ENCODE measurements at places on chromosomes 12 and 14. TPM values are rescaled to one million over a fixed set of nuclear protein-coding genes. Genes with fewer than 3 reads are reported as not detected.

TRPV4 gene
- total RNA-seq, result 0.43 TPM

GLIPR1L2 gene
- 0.43 TPM for total RNA-seq

- peak; percentile 59 for DNase-seq
Observed at GRCh38 chr14:75979071-75979571, 2.7 kb downstream of the TGFB3 start.

DNA sequence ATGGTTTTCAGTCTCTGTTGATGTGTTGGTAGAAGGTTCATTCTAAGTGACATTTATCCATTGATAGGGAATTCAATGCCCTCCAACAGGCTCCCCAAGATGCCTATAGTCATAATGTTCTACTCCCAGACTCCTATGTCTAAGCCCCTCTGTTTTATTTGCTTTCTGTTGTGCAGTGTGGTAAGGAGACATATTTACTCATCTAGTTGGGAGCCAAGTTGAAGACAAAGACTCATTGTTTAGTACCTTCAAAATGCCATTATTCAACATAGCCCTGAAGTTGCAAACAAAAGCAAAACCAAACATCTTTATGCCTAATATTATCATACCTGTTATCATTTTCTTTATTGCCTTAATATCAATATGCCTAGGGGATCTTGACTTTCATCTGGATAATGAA, 302.1 kb downstream of the RMST start:
- DNase-seq, result no peak

- no peak for DNase-seq
Observed at GRCh38 chr14:22555384-22556011, 33.5 kb downstream of the DAD1 start.

DNA sequence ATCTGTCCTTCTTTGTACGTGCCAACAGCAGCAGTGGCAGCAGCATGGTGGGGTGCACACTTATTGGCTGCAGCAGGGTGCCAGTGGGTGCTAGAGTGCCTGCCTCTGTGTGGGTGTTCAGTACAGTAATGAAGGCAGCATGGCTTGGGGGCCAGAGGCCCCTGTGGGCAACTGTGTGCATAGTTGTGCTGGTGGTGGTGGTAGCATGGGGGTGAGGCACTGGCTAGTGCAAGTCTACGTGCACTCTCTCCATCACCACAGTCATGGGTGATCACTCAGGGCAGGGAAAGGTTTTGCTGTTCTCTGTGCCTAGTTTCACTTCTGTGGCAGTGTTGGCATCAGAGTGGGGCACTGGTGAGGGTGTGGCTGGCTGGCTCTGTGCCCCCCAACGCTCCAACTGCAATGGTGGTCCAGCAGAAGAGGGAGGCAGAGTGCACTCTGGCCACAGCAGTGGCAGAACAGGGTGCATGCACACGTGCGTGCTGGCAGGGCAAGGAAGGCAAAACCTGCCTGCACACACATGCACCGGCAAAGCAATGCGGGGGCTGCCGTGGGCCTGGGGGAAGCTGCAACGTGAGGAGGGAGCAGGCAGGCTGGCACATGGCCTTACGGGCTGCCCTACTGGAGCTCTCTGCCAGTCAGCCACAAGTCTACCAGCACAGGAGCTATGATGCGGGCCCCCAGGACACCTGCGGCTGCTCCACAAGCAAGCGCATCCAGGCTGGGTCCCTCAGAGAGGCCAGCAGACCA, 60.1 kb downstream of the CRACR2A start:
- no peak for DNase-seq

DNA sequence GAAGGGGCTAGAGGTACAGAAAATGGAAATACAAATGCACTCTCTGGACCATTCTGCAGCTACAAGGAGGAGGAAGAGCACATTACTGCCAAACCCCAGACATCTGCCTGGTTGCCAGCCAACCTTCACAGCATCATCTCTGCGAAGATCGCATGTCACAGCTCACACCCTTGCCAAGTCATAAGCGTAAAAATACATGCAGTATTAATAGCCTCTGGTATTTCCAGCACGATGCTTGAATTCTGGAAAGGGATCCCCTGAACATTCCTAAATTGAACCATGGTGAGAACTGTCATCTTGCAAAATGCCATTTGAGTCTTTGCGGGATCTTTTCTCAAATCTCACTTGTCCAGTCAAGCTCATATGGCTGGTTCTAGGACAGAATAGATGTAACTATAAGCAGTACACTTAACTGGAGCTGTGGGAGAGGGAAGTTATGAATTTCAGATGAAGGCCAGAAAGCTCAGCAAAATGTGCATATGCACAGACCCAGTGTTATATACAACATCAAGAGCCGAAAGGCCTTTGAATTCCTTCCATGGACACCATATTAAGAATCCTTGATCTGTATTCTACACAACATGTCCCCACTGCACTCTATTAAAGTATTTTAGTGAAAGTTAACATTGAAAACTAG, 211.6 kb downstream of the DUSP6 start:
- peak; percentile 74 for DNase-seq

DNA sequence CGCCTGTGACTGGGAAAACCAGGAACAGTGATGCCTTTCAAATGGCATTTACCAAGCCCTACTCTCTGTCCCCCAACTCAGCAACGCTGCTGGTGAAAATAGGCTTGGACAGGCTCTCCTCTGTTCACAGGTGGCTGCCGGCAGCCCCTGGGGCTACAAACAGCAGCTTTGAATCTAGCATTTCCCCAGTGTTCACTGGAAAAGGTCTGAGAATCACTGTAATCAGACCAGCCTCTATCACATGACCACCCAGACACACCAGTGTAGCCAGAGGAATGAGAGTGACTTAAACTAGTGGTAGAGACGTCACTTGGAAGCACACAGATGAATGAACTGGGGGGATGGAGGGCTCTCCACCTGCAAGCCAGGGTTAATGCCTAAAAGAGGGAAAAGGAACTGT, 151.8 kb downstream of the FOXN3 start:
- no peak for DNase-seq
